Caco-2 (cell line): ENCODE measurements at places on chromosomes 16 and 17.

DNA sequence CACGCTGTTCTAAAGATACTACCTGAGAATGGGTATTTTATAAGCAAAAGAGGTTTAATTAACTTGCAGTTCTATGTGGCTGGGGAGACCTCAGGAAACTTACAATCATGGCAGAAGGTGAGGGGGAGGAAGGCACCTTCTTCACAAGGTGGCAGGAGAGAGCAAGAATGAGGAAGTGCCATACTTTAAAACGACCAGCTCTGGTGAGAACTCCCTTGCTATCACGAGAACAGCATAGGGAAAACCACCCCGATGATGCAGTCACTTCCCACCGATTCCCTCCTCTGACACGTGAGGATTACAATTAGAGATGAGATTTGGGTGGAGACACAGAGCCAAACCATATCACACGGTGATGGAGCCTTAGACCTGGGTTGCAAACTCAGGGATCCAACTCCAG, 317.5 kb upstream of the EEF2KMT start:
- no peak for DNase-seq

GRCh38 chr16:72137380-72138063, 34.4 kb downstream of the PMFBP1 start:
- DNase-seq, result no peak

- no peak for DNase-seq
These were observed 59.0 kb upstream of the ZNF469 start for GRCh38 chr16:88323546-88324330.

DNA sequence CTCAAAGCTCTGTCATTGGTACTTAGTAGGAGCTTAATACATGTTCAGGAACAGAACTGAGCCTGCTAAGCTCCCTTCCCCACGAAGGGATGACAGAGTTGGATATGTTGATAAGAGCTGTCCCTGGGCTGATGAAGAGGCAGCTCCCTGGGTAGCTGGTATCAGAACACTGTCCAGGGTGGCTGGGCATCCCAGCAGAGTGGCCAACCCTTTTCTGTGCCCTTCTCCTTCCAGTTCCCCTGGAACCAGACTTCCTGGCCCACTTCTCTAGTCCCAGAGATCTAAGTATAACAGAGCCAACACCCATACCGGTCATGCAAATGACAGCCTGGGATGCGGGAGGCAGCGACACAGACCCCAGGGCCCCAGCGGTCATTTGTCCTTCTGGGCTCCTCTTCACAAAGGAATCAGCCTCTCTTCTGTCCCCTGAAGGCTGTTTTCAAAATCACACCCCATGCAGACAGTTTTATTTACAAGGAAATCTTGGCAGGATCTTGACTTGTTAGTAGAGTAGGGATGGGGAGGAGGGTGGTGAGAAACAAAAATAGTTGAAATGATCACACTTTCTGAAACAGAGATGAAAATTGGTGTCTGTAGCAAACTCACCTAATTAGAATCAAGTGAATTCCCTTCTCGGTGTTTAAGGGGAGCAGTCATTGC, 1.4 kb upstream of the RHBDL3 start:
- no peak for DNase-seq

- no peak for DNase-seq
These were observed 28.3 kb upstream of the CDH15 start for GRCh38 chr16:89143201-89143741.

GRCh38 chr16:49324703-49325102, 43.1 kb upstream of the CBLN1 start:
- no peak for DNase-seq

- DNase-seq, result no peak
These were observed 158.6 kb downstream of the C16orf78 start for GRCh38 chr16:49531931-49532840.

- DNase-seq, result no peak
These were observed 1023.4 kb downstream of the CDH11 start for GRCh38 chr16:64098451-64098850.
